Progenitor cell of endocrine pancreas (in vitro differentiated cells): ENCODE measurements at places on chromosomes 2 and 18. TPM values are rescaled to one million over a fixed set of nuclear protein-coding genes. Genes with fewer than 3 reads are reported as not detected.

DNA sequence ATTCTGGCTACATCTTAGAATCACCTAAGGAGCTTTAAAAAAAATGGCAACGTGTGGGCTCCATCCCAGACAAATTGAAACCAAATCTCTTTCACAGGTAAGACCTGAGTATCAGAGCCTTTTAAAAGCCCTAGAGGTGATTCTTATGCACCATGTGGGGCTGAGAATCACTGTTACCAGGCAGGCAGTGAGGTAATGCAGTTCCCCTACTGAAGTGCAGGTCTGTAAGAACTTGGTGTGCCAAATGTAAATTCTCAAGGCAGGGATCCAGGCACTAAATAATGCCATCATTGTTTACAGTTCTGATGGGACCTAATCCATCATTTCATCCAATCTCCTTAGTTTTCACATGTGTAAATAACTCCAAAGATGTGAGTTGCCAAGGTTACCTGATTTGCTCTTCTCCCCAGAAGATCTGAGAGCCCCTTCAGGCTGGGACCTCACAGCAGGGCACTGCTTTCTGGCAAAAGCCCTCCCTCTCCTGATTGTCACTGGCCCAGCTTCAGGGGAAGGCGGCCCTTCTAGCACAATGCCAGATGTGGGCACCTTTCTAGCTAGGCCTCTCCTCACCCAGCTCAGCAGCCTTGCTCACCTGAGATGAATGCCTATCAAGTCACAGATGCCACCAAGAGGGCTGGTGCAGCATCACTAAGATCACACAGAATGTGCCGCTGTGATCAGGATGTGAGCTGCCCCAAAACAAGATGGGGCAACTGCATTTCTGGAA lies 73.6 kb upstream of the RGPD5 start:
- H3K4me3 ChIP-seq, result no peak overlapping the region
- peaks cover 11% of the 10 kb centered on the region for H3K27me3 ChIP-seq
- no peaks in the 10 kb centered on the region for H3K36me3 ChIP-seq
- H3K4me1 ChIP-seq, result peaks cover 21% of the 10 kb centered on the region

The HOXD13 gene
- total RNA-seq, result not detected in 2 replicates

GRCh38 chr2:173226899-173227698 lies 127.6 kb upstream of the CDCA7 start:
- no peak overlapping the region for H3K4me3 ChIP-seq
- H3K27me3 ChIP-seq, result no peaks in the 10 kb centered on the region
- H3K27ac ChIP-seq, result peak overlapping the region; percentile 54
- peaks cover 28% of the 10 kb centered on the region for H3K4me1 ChIP-seq
- peaks cover 3% of the 10 kb centered on the region for H3K36me3 ChIP-seq

GRCh38 chr18:52903857-52904256 lies 563.9 kb downstream of the DCC start:
- H3K4me3 ChIP-seq, result no peak overlapping the region
- no peaks in the 10 kb centered on the region for H3K27me3 ChIP-seq
- no peaks in the 10 kb centered on the region for H3K4me1 ChIP-seq
- H3K36me3 ChIP-seq, result no peaks in the 10 kb centered on the region
- DNase-seq, result peak; percentile 50

GRCh38 chr2:83808878-83809277 lies 650.2 kb downstream of the SUCLG1 start:
- no peak overlapping the region for H3K4me3 ChIP-seq
- DNase-seq, result no peak
- H3K4me1 ChIP-seq, result no peaks in the 10 kb centered on the region
- H3K36me3 ChIP-seq, result no peaks in the 10 kb centered on the region
- H3K27ac ChIP-seq, result no peak overlapping the region
- no peaks in the 10 kb centered on the region for H3K27me3 ChIP-seq

- no peaks in the 10 kb centered on the region for H3K4me1 ChIP-seq
- peaks cover 18% of the 10 kb centered on the region for H3K36me3 ChIP-seq
- DNase-seq, result no peak
- H3K27ac ChIP-seq, result peak overlapping the region; percentile 82
- H3K4me3 ChIP-seq, result no peak overlapping the region
These were observed 30.3 kb upstream of the SLC30A6 start for GRCh38 chr2:32135409-32135808.

DNA sequence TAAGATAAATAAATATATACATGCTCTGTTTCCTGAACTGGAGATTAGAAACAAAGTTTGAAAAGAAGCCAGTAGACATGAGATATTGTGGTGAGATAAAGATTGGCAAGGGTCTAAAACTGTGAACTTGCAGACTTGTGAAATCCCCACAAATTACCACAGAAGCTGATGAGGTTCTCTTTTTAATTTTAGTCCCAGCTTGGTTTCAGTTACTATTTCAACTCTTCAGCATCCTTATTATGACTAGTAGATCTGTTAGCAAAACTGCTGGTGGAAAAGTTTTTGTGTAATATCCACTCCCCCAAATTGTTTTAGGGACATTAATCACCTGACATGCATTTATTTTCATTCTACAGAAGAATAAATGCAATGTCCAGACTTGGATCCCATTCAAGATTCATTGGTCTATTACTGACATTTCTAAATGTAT lies 20.8 kb downstream of the RASGRP3 start:
- DNase-seq, result no peak
- H3K4me3 ChIP-seq, result no peak overlapping the region
- H3K36me3 ChIP-seq, result no peaks in the 10 kb centered on the region
- peaks cover 38% of the 10 kb centered on the region for H3K27me3 ChIP-seq
- H3K27ac ChIP-seq, result no peak overlapping the region

DNA sequence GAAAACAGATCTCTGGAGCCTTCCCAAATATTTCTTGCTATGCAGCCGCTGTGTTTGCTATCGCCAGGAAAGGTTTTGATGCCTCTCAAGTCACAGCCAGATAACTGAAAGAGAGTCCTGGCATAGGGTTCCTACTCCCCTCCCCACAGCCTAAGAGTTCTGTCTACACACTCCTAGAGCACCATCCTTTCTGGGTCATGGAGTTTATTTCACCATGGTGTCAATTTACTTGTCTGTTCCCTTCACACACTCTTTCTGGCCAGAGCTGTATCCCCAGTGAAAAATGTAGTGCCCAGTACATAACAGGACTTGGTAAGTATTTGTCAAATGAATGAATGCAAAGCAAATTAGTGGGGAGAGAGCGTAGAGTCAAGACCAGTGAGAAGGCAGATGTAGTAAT lies 185.3 kb downstream of the HAUS1 start:
- no peaks in the 10 kb centered on the region for H3K27me3 ChIP-seq
- peaks cover 7% of the 10 kb centered on the region for H3K4me1 ChIP-seq
- no peak overlapping the region for H3K27ac ChIP-seq

DNA sequence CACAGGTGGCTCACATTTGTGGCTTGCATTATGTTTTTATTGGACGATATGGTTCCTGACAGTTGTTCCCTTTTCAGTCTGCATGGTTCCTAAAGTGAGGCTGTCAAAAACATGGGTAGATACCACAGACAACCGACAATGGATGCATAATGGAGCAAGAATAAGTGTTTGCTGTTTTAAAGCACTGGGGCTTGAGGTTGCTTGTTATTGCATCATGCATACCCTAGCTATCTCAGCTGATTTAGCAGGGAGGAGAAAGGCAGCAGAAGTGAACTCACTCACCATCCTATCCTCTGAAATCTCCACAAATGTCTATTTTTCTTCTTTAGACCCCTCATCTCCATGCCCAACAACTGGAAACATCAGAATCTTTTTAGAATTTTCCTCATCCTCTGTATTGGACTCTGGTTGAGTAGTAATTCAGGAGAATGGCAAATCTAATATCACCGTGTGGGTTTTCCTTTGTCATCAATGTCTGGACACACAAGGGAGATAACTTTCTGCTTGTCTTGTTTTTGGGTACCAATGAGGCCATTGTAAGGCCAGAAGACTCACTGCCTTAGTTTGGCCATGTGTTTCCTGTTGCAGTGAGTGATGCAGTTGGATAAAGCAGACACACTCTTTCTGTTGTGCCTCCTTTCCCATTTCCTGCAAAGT lies 46.7 kb downstream of the FBXO48 start:
- DNase-seq, result no peak
- H3K4me1 ChIP-seq, result peaks cover 5% of the 10 kb centered on the region
- no peaks in the 10 kb centered on the region for H3K36me3 ChIP-seq
- H3K27me3 ChIP-seq, result peaks cover 24% of the 10 kb centered on the region

The MAPK4 gene
- total RNA-seq, result 14.8 and 16.3 TPM in 2 replicates

The NR4A2 gene
- 7.9 and 8.3 TPM in 2 replicates for total RNA-seq

DNA sequence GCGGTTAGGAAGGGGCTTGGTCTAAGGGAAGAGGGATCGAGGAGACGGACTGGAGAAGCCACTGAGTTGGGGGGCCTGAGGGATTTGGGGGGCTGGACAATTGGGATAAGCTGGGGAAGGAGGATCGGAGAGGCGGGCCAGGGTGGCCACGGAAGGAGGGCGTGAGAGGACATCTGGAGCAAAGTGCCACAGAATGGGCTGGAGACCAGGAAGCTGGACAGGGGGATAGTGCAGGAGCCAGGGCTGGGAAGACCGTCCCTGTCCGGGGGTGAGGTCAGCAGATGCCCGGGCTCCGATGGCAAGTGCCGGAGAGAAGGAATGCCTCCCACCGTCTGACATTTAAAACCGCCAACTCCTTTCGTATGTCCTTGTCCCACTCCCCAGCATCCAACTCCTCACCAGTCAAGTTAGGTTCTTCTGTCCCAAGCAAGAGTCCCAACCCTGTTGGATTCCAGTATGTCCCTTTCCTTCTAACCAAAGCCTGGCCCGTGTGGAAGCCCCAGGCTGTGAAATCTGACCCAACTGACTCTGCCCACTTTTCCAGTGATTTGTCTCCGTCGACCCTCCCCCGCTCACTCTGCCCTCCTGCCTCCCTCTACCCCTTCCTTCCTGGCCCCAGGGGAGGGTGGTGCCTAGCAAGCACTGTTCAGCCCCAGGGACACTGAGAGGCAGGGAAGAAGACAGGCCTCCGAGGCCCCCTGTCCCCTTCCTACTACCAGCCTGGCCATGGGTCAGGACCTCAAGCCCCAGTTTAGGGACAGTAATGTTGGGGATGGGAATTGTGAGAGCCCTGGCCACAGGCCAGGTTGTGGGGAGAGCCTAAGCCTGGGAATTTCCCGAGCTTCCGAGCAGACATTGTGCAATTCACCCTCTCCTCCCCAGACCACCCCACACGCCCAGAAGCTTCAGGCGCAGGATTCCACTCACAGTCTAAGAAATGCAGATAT lies 31.5 kb upstream of the TMBIM1 start:
- DNase-seq, result no peak
- H3K36me3 ChIP-seq, result peaks cover 1% of the 10 kb centered on the region
- H3K27me3 ChIP-seq, result no peaks in the 10 kb centered on the region
- peak overlapping the region; percentile 86 for H3K27ac ChIP-seq

DNA sequence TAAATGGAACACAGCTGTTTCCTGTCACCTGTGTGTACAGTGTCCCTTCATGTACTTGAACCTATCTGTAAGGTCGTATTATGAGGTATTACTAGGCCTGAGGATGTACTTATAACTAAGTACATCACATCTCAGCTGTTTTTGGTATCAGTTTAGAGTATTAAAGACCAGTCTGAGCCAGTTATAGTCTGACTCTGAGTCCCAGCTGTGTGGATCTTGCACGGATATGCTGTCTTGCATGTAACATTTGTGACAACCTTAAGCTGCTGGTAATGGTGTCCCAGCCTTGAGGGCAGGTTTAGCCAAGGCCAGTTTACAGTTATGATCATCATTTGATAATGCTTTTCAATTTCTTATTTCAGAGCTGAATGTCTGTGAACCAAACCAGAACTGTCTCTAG lies 496.3 kb downstream of the SLC4A3 start:
- H3K4me3 ChIP-seq, result no peak overlapping the region
- DNase-seq, result no peak
- no peaks in the 10 kb centered on the region for H3K4me1 ChIP-seq
- no peaks in the 10 kb centered on the region for H3K36me3 ChIP-seq
- H3K27ac ChIP-seq, result no peak overlapping the region

The DSC1 gene
- total RNA-seq, result not detected in 2 replicates

The SDC1 gene
- total RNA-seq, result 35.1 and 38.7 TPM in 2 replicates

The FAM228A gene
- total RNA-seq, result 0.31 and 0.80 TPM in 2 replicates
